Daoy (cell line): ENCODE measurements at places on chromosomes 1 and 21.

- no peak for DNase-seq
These were observed 67.3 kb downstream of the TGFBR3 start for GRCh38 chr1:91818713-91818975.

DNA sequence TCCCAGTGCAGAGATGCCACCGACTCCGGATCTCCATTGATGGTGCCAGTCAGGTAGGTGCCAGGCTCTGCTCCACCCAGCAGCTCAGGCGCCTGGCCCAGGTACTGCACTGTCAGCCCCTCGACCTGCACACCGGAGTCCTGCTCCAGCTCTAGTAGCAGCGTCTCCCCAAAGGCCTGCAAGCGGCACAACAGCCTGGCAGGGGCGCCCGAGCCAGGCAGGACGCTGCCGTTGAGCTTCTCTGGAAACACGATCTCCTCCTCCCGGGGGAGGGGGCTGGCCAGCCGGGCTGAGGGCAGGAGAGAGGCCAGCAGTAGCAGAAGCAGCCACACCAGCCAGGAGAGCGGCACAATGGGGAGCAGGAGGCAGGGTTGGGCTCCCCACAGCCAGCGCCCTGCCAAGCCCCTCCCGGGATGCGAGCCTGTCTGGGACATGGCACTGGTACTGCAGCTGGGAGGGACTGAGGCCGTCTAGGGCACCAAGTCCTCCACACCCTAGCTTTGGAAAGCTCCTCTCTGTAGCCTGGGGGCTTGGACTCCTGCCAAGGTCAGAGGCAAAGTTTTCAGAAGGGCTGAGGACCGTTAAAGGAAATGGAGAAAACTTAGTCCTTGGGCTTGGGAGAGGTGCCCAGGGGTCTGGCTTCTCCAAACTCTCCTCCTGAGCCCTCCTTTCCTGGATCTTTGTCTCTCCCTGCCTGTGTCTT is 509 bp downstream of the ADAMTS4 start:
- DNase-seq: peak; percentile 51

DNA sequence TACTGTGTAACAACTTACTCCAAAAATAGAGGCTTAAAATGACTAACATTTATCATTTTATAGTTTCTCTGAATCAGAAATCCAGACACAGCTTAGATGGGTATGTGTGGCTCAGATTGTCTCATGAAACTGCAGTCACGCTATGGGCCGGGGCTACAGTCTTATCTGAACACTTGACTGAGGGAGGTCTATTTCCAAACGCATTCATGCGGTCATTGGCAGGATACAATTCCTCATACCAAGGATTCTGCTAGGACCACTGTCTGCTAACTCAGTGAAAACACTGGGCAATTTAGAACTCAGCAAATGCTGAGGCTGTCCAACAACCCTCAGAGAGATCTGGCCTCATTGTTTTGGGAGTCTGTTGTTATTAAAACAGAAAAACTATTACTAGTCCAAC is 178.6 kb downstream of the TBX15 start:
- peak; percentile 73 for DNase-seq

DNA sequence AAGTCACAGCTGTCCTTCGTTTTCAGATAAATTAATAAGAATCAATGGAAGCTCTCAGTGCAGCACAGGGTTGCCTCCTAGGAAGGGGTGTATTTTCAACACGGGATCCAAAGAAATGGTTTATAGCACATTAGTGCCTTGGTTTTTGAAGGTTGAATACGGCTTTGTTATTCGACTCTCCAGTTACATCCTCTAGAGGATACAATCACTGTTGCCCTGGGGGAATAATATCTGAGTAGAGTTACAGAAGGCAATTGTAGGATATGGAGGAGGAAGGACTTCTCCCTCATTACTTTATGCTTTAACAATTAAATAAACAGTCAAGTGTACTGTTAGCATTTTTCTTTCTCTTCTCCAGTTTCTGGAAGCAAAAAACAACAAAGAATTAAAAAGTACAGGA is 14.3 kb upstream of the ZNF326 start:
- peak; percentile 29 for DNase-seq

DNA sequence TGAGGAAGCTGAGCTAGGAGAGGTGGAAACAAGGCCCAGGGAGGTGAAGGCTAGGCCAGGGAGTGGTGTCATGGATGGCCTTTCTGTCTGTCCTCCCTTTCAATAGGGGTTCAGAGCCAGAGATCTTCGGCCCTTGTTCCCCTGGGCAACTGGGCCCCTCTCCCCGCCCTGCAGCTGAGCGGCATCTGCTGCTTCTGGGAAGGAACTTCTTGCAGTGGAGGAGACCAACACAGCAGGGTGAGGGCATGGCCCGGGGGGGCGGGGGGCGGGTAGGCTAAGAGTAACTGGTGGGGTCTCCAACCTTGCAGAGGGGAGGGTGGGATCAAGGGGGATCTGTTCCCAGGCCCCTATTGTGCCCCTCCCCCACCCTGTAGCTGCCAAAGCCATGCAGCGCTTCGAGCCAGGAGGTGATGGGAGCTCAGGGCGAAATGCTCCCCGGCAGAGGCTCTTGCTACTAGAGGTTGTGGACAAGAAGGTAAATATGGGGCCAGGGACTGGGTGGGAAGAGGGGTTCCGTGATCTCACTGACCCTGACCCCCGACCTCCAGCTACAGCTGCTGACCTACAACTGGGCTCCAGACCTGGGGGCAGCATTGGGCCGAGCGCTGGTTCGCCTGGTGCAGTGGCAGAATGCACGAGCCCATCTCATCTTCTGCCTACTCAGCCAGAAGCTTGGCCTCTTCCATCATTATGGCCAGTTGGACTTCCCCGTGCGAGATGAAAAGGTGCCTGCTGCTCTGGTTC is 11.7 kb downstream of the HYI start:
- DNase-seq: no peak

GRCh38 chr1:203624341-203624712 is 2.3 kb upstream of the ATP2B4 start:
- no peak for DNase-seq

DNA sequence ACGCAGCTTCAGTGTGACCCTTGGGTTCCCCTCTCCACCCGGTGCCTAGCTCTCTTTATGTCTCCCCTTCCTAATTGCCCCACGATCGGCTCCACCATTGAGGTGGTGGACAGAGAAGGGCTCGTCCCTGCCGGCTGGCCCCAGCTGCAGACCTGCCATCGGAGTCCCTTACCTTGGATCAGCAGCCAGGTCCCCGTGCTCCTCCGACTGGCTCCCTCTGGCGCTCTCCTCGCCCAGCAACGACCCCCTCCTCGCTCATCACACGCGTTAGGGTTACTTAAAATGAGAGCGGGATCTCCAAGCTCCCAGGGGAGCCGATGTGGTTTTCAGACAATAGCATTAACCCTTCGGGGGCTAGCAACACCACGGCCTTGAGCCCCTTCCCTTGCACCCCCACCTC is 8.1 kb upstream of the ETV3L start:
- DNase-seq: no peak

DNA sequence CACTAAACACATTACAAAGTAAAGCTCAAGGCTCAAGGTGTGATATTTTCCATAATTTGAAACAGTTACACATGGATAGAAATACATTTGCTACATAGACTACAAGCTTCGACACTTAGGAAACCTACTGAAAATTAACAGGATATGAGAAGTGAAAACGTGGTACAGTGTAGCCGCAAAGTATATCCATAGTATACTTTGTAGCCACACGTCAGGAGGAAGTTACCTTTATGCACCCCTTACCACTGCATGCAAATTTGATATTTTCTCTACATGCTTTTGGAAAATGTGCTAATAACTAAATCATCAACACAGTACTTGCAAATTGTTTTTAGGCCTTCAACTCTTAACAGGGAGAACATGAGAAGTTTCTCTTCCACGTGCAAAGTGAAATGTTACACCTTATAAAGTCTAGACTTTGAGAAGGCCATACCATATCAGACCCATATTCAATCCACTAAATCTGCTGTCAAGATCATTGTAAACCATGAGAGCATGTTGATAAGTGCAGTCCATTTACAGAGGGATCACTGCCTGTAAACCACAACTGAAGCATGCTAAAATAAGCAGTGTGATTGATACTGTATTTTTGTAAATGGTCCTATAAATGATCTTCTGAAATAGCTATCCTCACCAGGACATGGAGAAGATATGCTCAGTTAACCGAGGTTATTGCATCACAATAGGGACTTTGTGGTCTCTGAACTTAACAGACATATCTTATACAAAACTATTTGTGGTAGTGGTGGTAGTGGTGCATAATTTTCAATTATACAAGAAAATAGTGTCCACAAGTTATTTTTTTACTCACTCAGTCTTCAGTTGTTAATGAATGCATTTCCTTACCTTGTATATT is 64.7 kb downstream of the VAV3 start:
- no peak for DNase-seq

GRCh38 chr1:61992257-61992656 is 202.4 kb upstream of the L1TD1 start:
- DNase-seq: peak; percentile 10

DNA sequence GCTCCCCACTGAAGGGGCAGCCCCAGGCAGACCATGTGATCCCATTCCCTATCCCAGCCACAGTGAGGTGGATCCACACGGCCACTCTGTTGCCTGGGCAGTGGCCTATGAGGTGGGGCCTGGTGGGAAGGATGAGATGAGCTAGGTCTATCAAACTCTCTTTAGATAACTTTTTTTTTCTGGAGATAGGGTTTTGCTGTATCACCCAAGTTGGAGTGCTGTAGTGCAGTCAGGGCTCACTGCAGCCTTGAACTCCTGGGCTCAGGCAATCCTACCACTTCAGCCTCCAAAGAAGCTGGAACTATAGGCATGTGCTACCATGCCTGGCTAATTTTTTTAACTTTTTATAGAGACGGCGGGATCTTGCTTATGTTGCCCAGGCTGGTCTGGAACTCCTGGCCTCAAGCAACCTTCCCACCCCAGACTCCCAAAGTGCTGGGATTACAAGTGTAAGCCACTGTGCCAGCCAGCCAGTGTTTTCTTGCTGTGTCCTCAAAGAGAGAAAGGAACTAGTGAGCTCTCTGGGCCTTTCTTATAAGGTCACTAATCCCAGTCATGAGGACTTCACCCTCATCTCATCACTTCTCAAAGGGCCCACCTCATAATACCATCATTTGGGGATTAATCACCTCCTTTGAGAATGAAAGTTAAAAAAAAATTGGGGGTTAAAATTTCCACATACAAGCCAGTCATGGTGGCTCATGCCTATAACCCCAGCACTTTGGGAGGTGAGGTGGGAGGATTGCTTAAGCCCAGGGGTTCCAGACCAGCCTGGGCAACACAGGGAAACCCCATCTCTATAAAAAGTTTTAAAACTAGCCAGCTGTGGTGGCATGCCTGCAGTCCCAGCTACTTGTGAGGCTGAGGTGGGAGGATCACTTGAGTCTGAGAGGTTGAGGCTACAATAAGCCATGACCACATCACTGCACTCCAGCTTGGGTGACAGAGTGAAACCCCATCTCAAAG is 36.6 kb downstream of the H3-3A start:
- no peak for DNase-seq

DNA sequence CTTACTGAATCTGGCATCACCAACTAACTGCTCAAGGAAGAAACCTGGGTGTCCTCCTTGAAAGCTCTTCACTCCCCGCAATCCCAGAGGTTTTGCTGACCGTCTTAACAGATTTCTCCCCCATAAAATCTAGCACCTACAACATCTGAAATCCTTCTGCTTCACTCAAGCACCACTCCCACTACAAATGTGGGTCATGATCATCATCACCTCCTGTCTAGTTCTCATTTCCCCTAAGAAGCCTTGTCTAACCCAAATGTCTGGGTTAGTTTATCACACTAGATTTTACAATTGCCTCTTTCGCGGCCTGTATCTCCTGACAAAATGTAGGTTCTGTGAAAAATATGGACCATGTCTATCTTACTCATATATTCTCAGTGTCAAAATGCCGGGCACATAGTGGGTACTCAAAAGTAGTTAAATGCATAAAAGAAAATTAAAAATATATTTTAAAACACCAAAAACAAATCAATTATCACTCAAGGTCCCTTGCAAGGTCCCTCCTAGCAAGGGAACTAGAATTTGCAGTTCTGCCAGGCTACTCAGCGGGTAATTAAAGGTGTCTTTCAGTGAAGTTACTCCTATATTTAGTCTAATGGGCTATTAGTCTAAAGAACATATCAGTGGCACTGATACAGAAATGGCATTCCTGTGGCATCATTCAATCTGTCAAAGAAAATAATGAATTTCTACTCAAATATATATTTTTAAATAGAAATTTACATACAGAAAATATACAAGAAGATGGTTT is 19.6 kb downstream of the C21orf91 start:
- no peak for DNase-seq

DNA sequence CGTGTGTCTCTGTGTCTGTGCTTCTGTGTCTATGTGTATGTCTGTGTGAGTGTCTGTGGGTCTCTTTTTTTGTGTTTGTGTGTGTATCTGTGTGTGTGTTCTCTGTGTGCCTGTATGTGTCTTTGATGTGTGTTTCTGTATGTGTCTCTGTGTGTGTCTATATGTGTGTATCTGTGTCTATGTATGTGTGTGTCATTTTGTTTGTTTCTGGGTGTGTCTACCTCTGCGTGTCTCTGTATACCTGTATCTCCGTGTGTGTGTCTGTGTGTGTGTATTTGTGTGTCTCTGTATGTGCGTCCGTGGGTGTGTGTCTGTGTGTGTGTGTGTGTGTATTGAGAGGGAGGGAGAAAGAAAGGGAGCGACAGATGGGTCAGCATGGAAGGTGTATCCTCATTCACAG is 106.3 kb upstream of the TRABD2B start:
- DNase-seq: no peak

GRCh38 chr1:66175098-66175497 is 358.9 kb upstream of the SGIP1 start:
- DNase-seq: no peak

GRCh38 chr1:223301371-223301770 is 62.6 kb downstream of the SUSD4 start:
- DNase-seq: no peak

DNA sequence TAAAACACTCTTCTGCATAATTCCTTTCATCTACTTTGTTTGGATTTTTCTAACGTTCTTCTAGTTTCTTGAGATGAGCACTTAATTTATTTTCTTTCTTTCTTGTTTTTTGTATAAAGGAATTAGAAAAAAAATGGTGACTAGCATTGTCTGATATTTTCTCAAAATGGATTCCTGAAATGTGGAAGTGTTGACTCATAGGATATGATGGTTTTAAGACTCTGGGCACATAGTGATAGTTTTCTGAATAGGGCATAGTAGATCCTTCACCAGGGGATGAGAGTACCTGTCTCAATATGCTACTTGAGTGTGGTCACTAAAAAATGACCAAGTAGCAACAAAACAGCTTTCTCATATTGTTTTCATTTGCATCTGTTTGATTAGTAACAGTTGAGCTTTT is 100.9 kb downstream of the PEX14 start:
- DNase-seq: peak; percentile 62

DNA sequence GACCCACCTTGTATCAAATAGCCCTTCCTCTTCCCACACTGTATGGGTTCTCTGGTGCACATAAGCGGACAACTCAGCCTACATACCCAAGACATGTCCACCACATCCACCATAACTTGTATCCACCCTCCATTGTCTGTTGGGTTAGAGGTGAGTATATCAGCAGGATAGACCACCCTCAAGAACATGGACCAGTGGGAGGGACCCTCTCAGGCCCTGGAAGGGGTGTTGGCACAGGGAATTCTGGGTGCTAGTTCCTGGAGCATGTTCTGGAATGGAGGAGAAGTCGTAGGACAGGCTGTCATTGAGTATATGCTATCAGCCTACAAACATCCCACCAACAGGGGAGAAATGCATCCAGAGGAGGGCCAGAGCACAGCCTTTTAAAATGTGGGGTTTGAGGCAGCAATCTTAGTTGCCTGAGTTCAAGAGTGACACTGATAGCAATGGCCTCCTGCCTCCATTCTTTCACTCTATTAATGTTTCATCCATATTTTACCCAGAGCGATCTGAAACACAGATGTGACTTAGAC is 7.5 kb downstream of the CD55 start:
- no peak for DNase-seq

GRCh38 chr1:246784621-246785493 is 60.6 kb downstream of the SCCPDH start:
- DNase-seq: peak; percentile 38
